ENCODE measurements at places on chromosomes 3 and 15.
A peak's percentile ranks its signal among the peaks of the same experiment; 100 is the strongest.

GRCh38 chr15:81216422-81216821 is 19.7 kb downstream of the IL16 start:
- no peak for DNase-seq

- DNase-seq: no peak
Observed at GRCh38 chr3:32026593-32026992, 45.0 kb downstream of the ZNF860 start.

GRCh38 chr3:13163848-13164382 is 90.7 kb upstream of the IQSEC1 start:
- DNase-seq: no peak

GRCh38 chr3:123261666-123262065 is 59.9 kb downstream of the SEC22A start:
- no peak for DNase-seq

DNA sequence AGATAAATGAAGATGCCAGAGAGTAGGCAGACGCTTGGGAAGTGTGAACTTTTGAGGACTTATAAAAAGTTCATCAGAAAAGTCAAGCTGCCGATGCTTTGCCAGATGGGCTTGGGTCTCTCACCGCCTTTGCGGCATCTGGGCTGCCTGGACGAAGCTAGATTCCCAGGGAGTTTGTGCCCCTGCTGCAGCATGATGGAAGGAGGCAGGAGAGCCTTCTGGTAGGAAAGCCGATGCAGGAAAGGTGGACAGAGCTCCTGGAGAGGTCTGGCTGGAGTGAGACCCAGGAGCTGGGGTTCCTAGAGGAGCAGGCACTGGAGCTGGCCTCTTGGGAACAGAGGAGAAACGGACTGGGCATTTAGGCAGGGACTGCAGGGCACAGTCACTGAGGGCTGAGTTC is 51.9 kb upstream of the ATP2B2 start:
- no peak for DNase-seq

- no peak for DNase-seq
Observed at GRCh38 chr15:82313446-82313845, 35.8 kb downstream of the GOLGA6L10 start.

GRCh38 chr15:72113347-72114031 is 4.5 kb downstream of the MYO9A start:
- DNase-seq: no peak

- no peak for DNase-seq
Observed at GRCh38 chr3:10448544-10448943, 56.8 kb downstream of the ATP2B2 start.

DNA sequence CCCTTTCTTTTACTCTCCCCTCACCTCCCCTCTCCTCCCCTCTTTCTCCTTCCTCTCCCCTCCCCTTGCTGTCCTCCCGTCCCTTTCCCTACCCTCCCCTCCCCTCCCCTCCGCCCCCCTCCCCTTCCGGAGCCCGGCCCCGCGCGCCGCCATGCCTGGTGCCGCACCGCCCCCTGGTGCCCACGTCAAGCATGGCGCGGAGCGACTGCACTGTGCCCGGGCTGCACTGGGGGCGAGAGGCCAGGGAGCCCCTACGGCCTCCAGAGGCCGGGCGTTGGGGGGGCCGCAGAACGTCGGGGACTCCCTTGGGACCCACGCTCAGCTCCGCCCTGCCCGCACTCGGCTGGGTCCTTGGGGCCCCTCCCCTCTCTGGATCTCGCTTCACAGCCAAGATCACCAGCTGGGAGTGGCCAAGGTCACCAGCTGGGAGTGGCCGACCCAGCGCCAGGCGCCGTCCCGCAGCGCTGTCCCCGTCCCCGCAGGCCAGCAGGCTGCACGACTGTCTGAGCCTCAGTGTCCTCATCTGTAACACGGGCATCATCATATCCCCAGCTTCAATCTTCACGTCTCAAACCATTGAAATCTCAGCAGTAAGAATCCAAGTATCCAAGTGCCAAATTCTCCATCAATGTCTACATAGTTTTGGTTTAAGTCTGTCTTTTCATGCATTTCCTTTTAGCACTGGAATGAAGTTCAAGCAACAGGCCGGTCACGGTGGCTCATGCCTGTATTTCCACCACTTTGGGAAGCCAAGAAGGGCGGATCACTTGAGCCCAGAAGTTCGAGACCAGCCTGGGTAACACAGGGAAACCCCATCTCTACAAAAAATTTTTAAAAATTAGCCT is 42.5 kb downstream of the TPRA1 start:
- peak; percentile 45 for DNase-seq

DNA sequence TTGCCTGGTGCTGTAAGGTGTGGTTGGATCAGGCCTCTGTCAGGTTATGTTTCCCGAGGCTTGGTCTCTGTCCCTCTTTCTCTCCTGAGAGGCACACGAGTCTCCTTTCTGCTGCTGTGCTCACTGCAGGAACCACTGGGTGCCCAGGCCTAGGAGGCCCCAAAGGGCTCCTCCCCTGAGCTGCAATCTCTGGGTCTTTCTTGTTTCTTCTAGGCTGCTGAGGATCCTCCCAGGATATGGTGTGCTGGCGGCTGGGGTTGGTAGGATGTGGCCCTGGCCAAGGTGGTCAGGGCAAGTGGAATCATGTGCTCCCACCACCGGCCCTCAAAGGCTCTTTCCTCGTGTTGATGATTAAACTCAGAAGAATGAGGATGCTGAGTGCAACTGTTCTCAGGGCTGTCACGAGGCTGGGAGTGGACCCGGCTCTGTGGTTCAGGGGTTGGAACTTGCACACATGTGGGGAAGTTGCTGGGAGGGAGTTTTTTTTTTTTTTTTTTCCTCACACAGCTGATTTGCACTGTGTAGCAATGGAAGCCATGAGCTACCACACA is 43.6 kb upstream of the CTSH start:
- DNase-seq: no peak

GRCh38 chr3:45642731-45643152 is 46.5 kb upstream of the SACM1L start:
- no peak for DNase-seq

DNA sequence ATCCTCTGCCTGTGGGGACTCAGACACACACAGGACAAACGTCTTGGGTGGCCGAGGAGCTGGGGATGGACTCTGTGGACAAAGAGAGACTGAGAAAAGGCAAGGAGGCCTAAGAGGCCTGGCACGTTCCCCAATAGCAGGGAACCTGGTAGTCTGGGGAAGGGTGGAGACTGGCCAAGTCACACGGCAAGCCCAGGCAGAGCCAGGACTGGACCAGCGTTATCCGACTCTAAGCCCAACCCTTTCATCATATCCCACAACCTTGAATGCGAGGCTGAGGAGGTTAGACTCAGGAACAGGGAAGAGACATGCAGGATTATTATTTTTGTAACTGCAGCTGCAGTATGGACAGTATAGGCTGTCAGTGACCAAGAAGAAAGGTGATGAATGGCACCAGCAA is 53.4 kb downstream of the SLC6A11 start:
- no peak for DNase-seq

- no peak for DNase-seq
Observed at GRCh38 chr15:75188499-75188898, 13.2 kb upstream of the C15orf39 start.

- DNase-seq: no peak
Observed at GRCh38 chr3:14210843-14211594, 32.4 kb downstream of the LSM3 start.

- DNase-seq: no peak
Observed at GRCh38 chr3:171809861-171810628, at the start of gene PLD1. Gene PLD1, minus strand, starts transcription at chr3:171810483. Its CDS starts 72,432 bp downstream, at chr3:171738051.

DNA sequence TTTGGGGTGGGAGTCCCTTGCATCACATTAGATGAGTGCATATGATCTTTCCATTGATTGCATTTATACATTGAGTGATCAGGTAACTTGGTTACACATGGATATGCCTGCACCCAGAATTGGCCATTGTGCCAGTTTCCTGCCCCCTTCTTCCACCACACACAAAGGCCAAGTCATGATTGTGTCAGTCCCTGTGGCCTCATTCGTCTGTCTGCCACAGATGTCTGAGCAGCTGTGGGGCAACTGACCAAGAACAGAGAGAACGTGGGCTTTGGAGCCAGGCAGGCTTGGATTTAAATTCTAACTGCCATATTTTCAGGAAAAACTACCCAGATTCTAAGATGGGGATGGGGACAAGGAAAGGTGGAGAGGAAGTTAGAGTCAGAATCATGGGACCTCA is 27.0 kb downstream of the CCNL1 start:
- no peak for DNase-seq

- DNase-seq: no peak
Observed at GRCh38 chr3:182837855-182838454, 44.7 kb downstream of the ATP11B start.

GRCh38 chr3:127676921-127677351 is 4.2 kb downstream of the ABTB1 start:
- DNase-seq: no peak

- no peak for DNase-seq
Observed at GRCh38 chr3:110846971-110847370, 224.6 kb upstream of the NECTIN3 start.

- no peak for DNase-seq
Observed at GRCh38 chr15:58407236-58407775, 24.5 kb upstream of the LIPC start.

- no peak for DNase-seq
Observed at GRCh38 chr3:143383421-143383820, 263.9 kb downstream of the CHST2 start.

- DNase-seq: no peak
Observed at GRCh38 chr3:194091141-194091540, 44.8 kb upstream of the HES1 start.

DNA sequence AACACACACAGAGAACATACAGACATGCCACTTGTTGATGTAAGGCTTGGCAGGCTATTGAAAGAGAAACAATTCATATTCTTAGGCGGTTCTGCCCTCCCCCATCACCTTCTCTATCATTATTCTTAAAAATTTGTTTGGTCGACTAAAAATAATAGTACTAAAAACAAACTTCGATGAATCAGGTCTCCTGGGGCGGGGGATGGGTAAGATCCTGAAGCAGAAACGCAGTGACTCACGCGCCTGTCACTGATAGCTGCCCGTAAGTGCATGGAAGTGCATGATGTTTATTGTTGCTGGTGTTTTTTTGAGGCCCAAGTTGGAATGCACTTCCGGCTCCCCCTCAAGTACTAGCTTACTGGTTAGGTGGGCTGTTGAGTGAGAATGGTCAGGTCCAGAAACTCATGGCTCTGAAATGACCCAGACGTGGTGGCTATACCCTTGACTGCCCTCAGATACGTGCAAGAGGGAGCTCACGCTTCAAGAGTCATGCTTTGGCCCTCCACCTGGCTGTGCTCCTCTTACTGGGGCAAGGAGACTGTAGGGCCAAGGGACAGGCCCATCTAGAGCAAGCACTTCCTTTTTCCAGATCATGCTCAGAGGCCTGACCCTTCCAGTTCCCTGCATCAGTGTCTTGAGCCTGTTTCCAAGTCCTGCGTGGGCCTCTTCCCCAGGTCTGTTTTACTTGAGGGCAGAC is 10.9 kb downstream of the SMAD3 start:
- DNase-seq: no peak

DNA sequence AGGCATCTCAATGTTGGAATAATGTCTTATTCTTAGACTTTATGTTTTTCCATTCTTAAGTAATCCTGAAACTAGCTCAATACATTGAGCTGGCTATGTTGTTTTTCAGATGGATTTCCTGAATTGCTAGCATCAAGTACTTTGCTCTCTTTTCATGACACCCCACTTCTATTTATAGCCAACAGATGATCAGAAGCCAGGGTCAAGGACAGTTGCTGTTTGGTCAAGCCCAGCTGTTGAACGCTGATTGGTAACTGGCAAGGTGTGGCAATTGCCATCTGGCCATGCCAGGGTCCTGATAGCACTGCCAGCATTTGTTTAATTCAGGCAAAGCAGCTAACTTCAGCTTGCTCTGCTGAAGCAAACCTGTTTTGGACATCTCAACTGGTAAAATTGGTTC is 46.2 kb upstream of the PLCL2 start:
- no peak for DNase-seq

- no peak for DNase-seq
Observed at GRCh38 chr15:44340410-44340809, 51.9 kb downstream of the GOLM2 start.

GRCh38 chr3:25895443-25895842 is 105.6 kb downstream of the OXSM start:
- no peak for DNase-seq

GRCh38 chr3:122533931-122534334 is 19.2 kb upstream of the KPNA1 start:
- DNase-seq: no peak

DNA sequence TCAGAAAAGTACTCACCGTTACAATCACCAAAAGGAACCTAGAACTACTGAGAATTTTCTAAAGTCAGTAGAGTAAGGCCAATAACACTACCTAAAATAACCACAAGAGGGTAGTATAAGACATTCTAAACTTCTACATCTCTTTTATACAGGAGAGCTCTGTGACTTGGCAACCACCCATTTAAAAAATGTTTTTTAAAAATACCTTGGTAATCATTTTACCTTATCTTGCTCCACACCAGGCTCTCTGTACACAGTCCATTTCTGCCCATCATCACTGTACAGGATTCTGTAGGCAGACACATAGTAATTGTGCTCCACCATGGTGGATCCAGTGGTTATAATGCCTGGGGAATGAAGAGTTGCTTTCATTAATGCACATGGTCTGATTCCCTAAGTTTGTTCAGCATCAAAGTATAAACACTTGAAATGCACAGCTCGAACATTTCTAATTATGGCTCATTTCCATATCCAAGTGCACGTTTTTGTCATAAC is 54.5 kb downstream of the ST3GAL6 start:
- no peak for DNase-seq

- DNase-seq: no peak
Observed at GRCh38 chr3:126125341-126125740, 41.4 kb upstream of the SLC41A3 start.

DNA sequence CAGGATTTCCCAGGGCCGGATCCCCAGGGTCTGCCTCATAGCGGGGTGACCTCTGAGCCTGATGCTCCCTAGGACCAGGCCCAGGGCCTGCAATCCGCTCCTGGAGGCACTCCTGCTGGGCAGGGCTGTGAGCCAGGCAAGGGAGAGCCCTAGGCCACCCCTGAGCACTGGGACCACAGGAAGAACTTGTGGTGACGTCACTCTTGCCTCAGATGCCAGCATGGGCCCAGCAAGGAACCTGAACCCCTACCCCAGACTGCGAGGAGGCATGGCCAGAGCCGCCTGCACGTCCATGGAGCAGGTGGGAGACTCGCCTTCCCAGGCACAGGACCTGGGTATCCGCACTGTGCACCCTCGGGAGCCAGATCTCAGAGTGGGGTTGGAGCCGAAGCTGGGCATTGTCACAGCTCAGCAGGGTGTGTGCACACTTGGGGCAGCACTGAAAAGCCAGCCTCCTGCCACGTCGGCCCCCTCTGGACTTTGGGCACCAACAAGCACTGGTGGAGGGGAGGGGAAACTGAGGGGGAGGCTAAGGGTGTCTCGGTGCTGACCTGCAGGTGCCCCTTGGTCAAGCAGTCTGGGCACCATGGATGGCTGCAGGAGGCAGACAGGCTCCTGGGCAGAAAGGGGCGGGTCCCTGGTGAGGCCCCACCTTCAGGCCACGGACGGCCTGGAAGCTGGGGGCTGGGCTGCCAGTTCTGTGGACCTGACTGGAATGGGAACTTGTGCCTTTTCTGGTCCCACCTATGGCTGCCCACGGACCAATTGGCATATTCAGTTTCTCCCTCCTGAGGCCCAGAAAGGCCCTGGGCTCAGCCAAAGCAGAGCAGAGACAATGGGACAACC is 49.3 kb downstream of the SLC6A20 start:
- no peak for DNase-seq

Data from stimulated activated CD8-positive, alpha-beta memory T cell treated with anti-CD3 and anti-CD28 coated beads, Interleukin-7, amount 100 ng/mL, for 1 hour (primary cell).